Smooth muscle cell of trachea (primary cell): ENCODE measurements at places on chromosomes 1 and 21. TPM values are rescaled to one million over a fixed set of nuclear protein-coding genes. Genes with fewer than 3 reads are reported as not detected.

Gene KRTAP21-3
- total RNA-seq = not detected in 2 replicates

Gene DHDDS
- 58.6 and 67.2 TPM in 2 replicates for total RNA-seq

Gene B3GALT5
- total RNA-seq = 0.15 and 0.17 TPM in 2 replicates

Gene KRTAP13-2
- total RNA-seq = not detected in 2 replicates
